ENCODE measurements at places on chromosomes 13 and 19.

GRCh38 chr13:95929430-95929829 lies 123.8 kb downstream of the UGGT2 start:
- no peak for DNase-seq

DNA sequence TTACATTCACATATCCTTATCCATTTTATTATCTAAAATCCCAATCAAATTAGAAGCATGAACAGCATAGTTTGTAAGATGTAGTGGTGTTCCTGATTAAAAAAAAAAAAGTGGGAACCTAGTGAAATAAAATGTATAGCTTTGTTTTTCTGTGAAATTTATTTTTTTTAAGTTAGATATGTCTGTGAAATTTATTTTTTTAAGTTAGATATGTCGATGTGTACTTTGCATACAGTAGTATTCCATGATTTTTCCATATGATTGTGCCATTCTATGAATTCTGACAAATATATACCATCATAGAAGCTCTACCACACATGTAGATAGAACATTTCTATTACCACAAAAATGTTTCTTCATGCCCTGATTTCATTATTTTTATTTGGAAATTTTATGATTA lies 6.0 kb upstream of the MAB21L1 start:
- no peak for DNase-seq

DNA sequence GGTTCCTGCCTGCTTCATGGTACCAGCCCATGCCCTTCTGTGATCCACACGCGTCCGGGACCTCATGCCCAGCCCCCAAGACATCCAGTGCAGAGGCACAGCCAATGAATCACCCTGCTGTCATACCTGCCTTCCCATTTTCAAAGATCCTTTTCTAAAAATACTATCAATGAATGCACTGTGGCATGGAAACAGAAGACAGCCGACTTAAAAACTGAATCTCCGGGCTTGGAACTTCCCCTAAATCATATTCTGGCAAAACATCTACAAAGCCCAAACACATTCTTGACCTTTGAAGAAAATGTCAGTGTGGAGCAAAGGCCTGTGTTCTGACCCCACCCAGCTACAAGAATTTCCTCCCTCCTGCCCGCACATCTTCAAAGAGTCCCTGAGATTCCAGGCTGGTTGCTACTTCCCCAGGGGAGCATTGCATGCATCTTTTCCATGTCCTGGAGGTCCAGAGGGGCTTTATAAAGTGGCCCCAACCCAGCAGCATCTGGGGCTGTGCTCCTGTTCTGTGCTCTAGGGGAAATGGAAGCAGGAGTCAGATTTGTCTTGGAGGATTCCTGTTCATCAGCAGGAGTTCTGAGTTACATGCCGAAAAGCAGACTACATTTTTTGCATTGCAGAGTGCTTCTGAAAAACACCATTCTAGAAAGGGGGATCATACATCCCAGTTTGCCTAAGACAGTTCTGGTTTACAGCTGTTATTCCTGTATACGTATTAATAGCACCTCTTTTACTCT lies 135.2 kb downstream of the USP12 start:
- no peak for DNase-seq

DNA sequence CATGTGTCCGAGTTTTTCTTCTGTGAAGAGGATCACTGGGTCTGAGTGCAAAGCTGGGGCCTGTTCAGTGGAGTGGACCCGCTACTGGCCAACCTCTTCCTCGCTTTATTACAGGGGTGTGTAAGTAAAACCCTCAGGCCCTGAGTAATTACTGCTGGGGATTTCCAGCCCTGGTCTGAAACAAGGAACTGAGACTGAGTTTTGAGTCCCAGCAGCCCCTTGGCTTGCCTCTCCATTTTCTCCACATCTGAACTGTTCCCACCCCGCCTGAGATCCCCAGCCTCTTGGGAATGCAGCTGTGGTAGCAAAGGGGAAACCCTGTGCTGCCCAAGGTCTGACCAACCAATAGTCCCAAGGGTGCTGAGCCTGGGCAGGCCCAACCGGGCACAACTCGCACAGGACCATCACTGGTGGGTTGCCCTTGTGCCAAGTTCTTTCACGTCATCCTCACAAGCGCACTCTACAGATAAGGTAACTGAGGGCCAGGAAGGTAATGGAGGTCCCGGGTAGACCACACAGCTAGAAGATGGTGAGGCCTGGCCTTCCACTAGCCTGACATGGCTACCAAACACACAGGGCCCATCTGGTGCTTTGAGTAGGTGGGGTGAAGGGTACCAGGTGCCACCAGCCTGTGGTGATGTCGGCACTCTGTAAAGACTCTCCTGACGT lies 13.7 kb upstream of the SLC35E1 start:
- DNase-seq, result no peak

DNA sequence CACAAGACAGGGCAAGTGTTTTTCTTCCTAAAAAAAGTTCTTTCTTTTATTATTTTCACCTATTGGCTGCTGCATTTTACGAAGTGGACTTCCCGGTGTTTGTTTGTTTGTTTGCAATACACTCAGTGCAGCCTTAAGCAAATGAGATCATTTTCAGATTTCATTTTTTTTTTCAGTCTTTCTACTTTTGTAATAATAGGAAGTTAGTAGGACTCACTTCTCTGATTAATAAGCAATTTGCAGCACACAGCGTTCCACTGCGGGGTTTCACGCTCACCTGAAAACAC lies 128.3 kb downstream of the STK24 start:
- no peak for DNase-seq

GRCh38 chr19:5138606-5139582 lies 170.0 kb downstream of the KDM4B start:
- DNase-seq, result no peak

DNA sequence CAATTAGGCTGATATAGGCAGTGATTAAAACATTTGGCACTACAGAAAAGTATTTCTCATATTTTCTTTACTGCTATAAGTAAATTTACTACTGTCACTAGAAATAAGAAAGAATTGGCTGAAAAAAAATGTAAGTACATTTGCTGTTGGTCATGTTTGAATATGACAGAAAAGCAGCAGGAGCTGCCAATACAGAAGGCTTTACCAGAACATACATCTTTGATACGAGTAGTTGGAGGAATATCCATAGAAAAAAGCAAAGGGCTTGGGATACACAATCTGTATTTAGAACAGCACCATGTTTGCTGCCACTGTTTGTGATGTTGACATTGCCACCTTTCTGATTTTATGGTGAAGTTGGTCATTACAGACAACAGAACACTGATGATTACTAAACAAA lies 21.6 kb downstream of the PCDH9 start:
- no peak for DNase-seq

DNA sequence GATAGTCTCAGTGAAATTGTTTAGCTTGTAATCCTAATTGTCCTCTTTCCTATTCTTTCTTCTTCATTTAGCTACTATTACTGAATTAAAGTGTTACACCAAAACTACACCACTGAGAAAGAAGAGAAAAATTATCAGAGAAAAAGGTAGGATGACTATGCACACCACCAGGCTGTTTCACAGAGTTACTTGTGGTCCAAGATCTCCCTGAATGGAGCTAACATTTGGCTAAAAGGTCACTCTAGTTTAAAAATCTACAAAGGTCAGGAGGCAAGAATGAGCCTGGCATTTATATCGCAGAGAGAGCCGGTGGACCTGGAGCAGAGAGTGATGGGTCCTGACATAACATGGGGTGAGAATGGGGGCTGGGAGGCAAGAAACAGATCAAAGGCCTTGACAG lies 37.0 kb upstream of the EEF1AKMT1 start:
- DNase-seq, result no peak

- DNase-seq, result no peak
These were observed 1.2 kb downstream of the CTXN1 start for GRCh38 chr19:7924651-7925170.

DNA sequence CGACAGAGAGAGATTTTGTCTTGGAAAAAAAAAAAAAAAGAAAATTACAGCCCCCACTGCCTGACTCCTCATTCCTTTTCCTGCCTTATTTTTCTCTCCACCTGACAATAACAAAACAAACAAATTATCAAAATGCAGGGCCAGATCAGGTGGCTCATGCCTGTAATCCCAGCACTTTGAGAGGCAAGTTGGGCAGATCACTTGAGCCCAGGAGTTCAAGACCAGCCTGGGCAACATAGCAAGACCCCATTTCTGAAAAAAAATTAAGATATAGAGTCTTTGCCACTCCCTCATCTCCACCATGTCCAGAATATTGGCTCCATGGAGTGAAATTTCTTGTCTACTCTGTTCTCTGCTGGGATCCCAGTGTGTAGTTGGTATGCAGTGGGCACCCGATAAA lies 7.2 kb downstream of the CERS4 start:
- DNase-seq, result no peak

DNA sequence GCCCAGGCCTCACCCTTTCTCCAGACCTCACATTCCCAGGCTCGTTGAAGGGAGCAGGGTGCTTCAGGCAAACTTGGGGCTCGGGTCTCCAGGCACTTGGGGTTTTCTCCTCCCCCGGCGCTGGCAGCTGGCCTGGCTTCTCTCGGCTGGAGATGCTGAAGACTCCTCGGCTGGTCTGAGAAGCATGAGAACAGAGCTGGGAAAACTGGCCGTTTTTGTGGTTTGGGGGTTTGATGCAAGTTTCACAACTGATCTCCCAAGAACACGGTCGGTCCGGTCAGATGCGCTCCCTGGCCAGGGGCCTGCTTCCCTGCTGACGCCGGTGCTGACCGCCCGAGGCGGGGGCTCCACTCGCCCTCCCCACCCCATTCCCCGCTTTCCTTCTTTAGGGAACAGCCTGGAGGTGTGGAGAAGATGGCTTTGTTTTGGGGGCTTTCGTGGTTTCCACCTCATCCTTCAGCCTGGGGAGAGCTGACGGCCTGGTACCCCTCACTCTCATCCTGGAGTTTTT lies 35.3 kb downstream of the CEBPA start:
- no peak for DNase-seq

DNA sequence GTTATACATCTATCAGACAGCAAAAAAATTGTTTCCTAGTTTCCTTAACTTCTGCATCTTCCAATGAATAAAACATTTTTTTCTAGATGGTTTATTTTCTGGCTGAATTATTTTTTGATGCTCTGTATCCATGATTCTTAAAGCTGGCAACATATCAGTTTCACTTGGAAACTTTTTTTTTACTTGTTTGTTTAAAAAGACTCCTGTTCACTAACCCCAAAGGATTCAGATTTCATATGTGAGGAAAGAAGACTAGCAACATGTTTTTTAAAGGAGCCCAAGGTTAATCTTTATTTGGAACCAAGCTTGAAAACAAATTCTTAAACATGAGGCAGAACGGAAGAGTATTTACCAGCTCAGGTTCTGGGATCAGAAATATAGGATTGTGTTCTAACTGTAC lies 632.3 kb downstream of the SLITRK6 start:
- no peak for DNase-seq

Measured in hypothalamus (tissue), 51 donors.